ENCODE measurements at places on chromosomes 2 and 18.

GRCh38 chr2:36705326-36706020 is 9.0 kb downstream of the VIT start:
- no peak for DNase-seq

GRCh38 chr18:57543560-57543959 is 42.9 kb downstream of the FECH start:
- no peak for DNase-seq

GRCh38 chr2:152523091-152523490 is 188.1 kb downstream of the FMNL2 start:
- no peak for DNase-seq

- DNase-seq, result peak; percentile 35
Observed at GRCh38 chr2:26298638-26299393, 47.1 kb upstream of the SELENOI start.

DNA sequence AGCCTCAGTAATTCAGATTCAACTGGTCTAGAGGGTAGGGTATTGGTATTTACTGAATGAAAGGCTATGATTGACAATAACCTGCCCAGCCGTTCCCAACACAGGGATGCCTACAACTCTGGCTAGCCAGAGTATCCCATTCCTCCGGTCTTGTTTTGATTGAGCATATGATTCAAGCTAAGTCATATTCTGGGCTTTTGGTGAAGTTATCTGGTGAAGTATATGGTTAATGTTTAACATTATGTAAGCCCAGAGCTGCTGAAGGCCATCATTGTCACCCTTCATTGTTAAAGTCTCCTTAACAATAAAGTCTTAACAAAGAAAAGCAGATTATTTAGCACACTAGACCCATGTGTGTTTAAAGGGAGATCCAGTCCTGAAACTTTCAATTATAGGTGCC is 152.6 kb downstream of the EXOC6B start:
- DNase-seq, result no peak
